CD4-positive, alpha-beta T cell treated with Interleukin-10 for 1 hour (primary cell): ENCODE measurements at places on chromosomes 11 and 22.

DNA sequence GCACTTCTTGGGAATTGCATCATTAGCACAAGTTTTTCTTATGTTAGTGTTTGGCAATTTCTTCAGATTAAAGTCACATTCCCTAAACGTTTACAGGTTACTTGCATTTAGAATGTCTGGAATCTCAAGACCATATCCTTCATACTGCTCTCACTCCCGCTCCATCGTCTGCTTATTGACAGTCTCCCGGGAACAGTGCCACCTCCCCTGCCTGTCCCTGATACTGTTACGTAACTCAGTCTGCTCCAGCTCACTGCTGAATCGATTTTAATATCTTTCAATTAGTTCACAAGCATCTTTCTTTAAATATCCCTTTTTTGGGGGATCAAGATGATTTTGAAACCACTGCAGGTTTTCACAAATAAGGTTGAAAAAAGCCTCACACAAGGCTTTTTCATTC lies 48.2 kb downstream of the GLYATL2 start:
- no peak for DNase-seq

- DNase-seq, result no peak
Measured at GRCh38 chr11:36631774-36632173, 33.7 kb upstream of the RAG2 start.

DNA sequence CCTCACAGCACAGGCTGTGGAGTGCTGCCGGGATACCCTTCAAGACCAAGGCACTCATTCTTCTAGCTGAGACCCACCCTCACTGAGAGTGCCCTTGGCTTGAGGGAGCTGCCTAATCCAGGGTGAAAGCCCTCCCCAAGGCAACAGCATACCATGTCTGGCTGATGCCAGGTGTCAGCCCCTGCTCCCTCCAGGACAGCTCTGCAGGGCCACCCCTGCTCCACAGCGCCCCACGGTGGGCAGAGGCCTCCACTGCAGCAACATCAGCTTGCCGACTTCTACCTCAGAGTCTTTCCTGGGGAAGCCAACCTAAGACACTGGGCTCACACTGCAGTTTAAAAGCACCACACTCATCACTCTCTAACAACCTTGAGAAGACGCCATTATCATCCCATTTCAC lies 29.0 kb downstream of the TTLL1 start:
- peak; percentile 26 for DNase-seq

DNA sequence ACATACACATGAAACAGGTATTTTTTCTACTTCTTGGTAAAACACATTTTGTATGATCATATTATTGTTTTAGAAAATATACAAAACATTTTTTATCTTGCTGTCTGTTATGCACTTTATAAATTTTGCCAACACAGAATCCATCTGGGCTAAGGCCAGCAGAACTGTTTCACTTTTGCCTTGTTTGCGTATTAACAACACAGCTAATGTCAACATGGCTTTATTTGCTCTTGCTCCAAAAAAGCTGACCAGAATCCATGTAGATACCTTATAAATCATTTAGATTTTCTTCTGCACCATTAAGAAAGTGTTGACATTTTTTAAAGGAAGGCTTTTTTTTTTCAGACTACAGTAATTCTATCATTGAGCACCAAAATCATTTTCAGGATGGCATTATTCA lies 58.1 kb upstream of the PGR start:
- no peak for DNase-seq

GRCh38 chr22:20904008-20904979 lies 12.9 kb upstream of the CRKL start:
- DNase-seq, result no peak

DNA sequence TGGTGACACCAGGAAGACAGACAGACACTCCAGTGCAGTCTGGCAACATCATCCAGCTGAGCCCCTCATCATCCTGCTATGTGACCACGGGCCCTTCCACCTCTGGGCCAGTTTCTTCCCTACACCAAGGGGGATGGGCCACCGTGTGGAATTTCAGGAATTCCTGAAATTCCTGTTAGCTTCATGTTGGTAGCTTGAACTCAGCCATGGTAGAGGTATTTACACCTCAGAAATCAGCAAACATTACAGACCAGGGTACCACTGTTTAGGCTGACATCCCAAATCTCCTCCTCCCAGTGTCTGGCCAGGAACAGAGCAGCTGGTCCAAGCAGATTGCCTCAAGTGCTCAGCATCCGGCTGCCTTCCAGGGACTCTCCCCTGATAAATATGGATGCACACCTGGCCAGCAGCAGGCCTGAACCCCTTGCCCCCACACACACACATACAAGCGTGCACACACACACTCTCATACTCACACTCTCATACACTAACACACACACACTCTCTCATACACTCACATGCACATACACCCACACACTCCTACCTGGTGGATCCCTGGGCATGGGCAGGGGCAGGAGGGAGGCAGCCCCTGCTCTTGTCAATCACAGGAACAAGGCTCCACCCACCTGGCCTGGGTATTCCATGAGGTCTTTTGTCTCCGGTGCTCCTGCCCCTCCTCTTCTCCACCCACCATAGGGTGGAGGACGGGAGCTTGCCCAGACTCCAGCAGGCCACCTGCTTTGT lies 85.2 kb downstream of the BUD13 start:
- no peak for DNase-seq

DNA sequence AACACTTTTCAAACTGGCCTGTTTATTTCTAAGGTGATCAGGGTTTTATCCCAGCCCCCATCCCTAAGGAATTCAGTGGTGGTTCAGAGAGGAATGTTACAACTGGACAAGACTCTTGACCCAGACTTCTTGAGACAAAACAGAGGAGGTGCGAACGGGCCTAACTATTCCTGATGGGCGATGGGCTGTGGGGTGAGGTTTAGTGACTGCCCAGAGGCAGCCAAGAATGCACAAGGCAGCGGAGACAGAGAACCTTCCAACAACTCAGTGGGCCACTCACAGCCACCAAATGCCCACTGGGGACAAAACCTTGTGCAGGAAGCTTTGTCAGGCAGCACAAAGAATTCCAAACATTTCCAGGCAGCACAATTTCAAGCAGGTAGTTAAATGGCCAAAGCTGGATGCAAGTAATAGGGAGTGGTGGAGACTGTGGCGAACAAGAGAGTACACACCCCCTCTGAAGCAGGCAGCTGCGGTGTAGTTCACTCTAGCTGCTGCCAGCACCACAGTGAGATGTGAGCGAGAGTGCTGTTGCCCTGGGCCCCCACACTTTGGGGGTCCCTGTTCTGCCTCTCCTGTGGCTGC lies 29.2 kb downstream of the SCUBE1 start:
- DNase-seq, result no peak

- no peak for DNase-seq
Measured at GRCh38 chr11:85628771-85629341, 463 bp downstream of the TMEM126B start.

DNA sequence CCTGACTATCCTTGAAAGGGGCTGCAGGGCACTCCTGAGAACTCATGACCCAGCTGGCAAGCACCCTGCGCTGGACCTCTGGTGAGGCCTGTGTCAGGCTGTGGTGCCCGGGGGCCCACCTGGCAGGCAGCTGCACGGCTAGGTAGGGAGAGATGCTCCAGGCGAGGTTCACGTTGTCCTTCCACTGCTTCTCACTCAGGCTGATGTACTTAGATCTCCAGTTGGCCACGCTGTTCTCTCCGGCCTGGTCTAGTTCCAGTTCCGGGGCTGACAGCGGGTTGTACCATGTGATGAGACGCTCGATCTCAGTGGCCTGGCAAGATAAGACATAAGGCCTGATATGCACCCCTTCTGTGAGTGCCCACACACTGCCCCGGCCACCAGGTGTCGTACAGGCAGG lies 44.7 kb upstream of the SERPIND1 start:
- DNase-seq, result no peak

GRCh38 chr11:17645190-17645970 lies 74.0 kb upstream of the MYOD1 start:
- DNase-seq, result no peak

GRCh38 chr22:48475661-48476345 lies 1351.9 kb downstream of the BRD1 start:
- no peak for DNase-seq

DNA sequence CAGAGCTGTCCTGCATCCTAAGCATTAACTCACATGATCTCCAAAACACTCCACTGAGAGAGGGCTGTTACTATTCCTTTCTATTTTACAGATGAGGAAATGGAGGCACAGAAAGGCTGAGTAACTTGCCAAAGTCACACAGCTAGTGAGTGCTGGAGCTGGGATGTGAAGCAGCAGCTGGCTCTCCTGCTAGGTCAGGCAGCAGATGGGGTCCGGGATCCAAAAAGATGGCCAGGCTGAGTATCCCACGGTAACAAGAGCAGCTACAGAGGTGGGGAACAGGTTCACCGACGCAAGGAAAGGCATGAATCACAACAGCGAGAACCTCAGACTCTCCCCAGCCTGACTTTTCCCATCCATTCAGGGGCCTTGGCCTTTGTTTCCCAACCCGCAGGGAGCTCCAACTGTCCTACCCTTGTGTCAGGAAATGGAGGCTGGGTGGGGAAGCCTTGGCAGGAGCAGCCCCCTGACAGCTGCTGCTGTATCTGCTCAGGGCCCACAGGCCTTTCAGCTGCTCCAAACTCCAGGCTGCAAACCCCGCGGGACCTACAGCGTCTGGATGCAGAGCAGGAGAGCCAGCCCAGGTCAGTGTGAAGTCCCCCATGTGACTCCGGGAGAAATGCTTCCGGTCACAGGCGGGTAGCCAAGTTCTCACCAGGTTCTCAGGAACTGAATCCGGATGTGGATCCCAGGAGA lies 29.5 kb downstream of the DKK3 start:
- DNase-seq, result no peak

DNA sequence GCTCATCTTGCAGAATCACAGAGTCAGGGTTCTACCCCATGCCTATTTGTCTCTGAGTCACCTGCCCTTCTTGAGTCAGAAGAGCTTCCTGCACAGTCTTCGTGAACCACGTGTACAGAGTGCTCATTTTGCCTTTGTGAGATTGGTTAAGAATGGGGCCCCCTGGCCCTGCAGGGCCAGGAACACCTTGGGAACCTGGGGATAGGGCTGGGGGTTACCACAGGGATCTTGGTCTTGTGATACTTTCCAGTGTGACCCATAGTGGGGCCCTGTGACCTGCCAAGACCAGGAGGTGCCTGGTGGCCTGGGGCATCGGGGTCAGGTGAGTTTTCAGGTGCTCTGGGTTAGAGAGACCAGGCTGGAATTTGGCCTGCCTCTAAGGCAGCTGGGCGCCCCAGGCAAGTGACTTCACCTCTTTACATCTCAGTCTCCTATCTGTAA lies 9.4 kb downstream of the TMPRSS13 start:
- DNase-seq, result no peak
